ENCODE measurements at places on chromosomes 5 and 9.

GRCh38 chr9:4299005-4299795, 668 bp downstream of the GLIS3 start:
- DNase-seq = no peak

- DNase-seq = no peak
Observed at GRCh38 chr9:114137831-114138230, 17.5 kb upstream of the COL27A1 start.

DNA sequence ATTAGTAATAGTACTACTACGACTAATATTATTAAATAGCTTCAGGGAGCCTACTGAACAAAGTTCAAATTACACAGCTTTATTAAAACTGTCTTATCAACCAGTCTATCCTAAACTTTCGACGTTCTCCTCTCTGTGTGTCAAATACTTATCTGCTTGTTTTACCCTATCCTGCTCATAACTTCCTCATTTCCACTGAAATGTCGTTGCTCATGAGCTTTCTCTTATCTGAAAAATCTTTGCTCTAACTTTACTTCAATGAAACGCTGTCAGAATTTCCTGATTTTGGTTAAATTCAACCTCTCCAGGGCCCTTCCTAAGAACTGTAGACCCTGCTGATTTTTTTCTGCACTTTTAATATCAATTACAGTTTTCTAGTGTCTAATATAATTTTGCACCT, 1431.0 kb upstream of the WWC1 start:
- DNase-seq = no peak

DNA sequence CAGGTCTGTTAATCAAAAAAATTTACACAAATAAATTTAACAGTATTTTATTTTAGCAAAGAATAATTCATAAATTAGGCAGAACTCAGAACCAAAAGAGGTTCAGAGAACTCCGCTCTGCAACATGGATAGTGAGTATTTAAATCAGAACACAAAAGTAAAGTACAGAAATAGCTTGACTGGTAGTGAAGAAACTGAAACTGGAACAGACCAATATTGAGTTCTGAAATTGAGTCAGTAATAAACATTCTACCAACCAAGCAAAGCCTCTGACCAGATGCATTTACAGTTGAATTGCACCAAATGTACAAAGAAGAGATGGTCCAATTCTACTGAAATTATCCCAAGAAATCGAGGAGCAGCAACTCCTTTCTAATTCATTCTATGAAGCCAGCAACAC, 1542.8 kb downstream of the EFNA5 start:
- DNase-seq = no peak

DNA sequence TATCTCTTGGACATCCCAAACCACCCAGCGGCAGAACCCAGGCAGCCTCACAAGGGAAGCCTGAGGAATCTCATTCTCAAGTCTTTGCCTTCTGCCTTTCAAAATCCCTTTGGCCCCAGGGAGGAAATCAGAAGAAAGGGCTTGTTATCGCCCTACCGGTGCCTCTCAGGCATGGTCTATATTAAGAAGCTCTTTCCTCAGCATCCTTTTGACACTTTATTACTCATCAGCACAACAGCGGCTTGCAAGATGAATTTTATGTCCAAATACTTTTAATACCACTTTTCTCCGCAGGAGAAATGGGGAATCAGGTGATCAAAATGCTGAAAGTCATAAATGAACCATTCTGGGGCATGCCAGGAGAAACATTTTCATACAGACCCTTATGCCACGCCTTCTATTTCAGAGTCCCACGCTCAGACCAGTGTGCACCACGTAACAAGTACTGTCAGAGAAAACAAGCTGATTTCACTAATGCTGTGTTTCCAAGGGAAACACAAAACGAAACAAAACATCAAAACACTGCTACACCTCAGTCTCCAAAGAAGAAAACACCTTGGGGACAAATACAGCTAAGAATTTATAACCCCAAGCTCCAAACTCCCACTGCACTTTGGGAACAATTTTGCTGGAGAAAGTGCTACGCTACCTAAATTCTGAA, 30.0 kb downstream of the RAPGEF1 start:
- DNase-seq = no peak
